Glutamatergic neuron (in vitro differentiated cells): ENCODE measurements at places on chromosomes 7 and 10. TPM values are rescaled to one million over a fixed set of nuclear protein-coding genes. Genes with fewer than 3 reads are reported as not detected.

GRCh38 chr10:89281606-89282395, 20.0 kb upstream of the IFIT2 start:
- DNase-seq = no peak

GRCh38 chr10:116490028-116490662, 55.6 kb upstream of the PNLIP start:
- DNase-seq = no peak

DNA sequence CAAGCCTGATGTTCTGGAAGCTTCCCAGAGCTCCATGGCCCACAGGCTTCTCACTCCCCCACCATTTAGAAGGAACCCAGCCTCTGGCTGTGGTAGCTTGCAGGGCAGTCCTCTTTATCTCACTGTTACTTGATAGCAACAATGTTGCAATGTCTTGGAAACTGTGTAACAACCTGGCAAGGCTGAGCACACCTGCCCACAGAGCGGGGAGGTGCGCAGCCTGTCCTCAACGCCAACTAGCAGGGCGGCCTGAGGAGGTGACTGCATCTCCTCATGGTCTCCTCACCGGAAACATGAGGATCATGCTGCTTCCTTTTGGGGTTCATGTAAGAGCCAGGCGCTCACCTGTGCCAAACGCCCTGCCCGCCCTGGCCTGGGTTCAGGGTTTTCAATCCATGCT, 43.7 kb upstream of the INSIG1 start:
- no peak for DNase-seq

- no peak for DNase-seq
These were observed 132.5 kb downstream of the NT5C2 start for GRCh38 chr10:103060575-103060974.

- DNase-seq = no peak
These were observed 1.5 kb upstream of the OGDH start for GRCh38 chr7:44604941-44605340.

- no peak for DNase-seq
These were observed 34.2 kb upstream of the XRCC2 start for GRCh38 chr7:152710153-152710442.

- no peak for DNase-seq
These were observed 83.1 kb downstream of the VPS41 start for GRCh38 chr7:38825721-38826440.

DNA sequence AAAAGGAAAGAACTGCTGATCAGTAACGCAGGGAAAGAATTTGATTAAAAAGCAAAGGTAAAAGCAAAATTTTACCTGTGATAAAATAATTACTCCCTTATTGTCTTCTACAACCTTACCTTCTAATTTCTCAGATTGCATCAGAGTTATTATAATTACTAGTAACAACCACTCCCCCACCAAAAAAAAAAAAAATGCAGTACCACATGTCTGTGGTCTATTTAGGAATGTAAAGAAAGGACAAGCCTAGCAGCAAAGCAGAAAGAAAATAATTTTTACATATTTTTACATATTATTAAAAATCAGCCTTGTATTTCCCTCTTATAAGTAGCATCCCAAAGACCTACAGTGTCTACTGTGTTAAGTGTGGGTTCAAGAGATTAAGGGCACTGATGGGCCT, 430.4 kb downstream of the TFEC start:
- DNase-seq = no peak

DNA sequence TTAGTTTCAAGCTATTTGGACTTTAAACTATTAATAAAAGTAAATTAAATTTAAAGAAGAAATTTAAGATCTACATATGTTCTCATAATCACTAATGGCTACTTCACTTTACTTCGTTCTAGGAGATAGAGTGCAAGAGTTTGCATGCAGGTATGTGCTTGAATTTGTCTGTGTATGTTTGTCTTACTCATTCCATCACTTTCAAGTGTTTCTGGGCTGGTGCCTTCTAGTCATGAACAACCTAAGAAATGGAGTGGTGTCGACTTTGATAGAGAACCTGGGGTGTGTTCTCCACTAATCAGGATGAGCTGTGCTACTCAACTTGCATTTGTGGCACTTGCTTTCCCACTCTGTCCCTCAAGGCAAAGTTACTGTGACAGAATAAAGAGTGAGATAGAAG, 169.9 kb downstream of the KCND2 start:
- DNase-seq = no peak

GRCh38 chr7:44411306-44411705, 79.2 kb downstream of the NUDCD3 start:
- DNase-seq = no peak

DNA sequence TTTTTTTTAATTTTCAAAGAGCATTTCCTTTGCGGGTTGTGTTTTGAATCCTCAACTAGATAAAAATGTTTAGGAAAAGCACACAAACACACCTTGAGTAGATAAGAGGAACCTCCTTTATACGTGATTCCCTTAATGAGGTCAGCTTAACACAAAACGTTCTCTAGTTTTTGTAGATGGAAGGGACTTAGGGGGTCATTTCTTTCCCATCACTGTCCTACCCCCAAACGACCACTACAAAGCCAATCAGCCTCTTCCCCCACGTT, 1.2 kb downstream of the SUV39H2 start:
- no peak for DNase-seq

Gene MACC1
- total RNA-seq = 0.29 TPM

Gene SLC18A3
- 21.5 TPM for total RNA-seq

Gene ARHGEF35
- 0.69 TPM for total RNA-seq

Gene AKR1C3
- 0.49 TPM for total RNA-seq

Gene ZNF804B
- total RNA-seq = 0.10 TPM

Gene OR2A42
- not detected for total RNA-seq

Gene TRIM50
- not detected for total RNA-seq

Gene SLC29A4
- 30.5 TPM for total RNA-seq

Gene KIAA1549
- total RNA-seq = 40.2 TPM

Gene MKX
- 0.42 TPM for total RNA-seq
